ENCODE measurements at places on chromosomes 1 and 21.
A peak's percentile ranks its signal among the peaks of the same experiment; 100 is the strongest.

- no peak for DNase-seq
These were observed 44.1 kb upstream of the TSPAN2 start for GRCh38 chr1:115133440-115133839.

DNA sequence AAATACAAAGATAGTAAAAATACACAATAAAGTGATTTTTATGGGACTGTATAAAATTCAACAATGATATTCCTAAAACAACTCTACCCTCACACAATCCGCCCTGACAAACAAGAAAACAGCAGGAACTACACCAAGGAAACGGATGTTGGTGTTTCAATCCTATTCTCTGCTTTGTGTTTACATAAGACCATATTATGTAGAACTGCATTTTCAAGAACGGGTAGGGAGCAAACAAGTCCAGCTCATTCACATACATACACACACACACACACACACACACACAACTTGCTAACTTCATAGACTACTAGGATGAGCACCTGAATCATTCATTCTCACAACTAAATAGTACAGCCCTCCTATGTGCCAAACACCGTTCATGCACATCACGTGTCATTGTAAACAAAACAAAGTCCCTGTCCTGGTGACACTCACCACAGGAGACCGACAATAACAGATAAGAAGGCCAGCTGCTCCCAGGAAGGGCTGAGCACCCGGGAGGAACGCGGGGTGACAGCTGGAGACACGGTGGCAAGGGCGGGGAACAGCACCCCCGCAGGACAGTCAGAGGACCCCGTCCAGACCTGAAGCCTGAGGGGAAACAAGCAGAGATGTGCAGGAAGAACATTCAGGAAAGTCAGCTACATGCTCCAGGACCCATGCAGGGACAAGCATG is 43.0 kb downstream of the NPHP4 start:
- DNase-seq: no peak

GRCh38 chr1:116128664-116129063 is 17.5 kb downstream of the MAB21L3 start:
- no peak for DNase-seq

DNA sequence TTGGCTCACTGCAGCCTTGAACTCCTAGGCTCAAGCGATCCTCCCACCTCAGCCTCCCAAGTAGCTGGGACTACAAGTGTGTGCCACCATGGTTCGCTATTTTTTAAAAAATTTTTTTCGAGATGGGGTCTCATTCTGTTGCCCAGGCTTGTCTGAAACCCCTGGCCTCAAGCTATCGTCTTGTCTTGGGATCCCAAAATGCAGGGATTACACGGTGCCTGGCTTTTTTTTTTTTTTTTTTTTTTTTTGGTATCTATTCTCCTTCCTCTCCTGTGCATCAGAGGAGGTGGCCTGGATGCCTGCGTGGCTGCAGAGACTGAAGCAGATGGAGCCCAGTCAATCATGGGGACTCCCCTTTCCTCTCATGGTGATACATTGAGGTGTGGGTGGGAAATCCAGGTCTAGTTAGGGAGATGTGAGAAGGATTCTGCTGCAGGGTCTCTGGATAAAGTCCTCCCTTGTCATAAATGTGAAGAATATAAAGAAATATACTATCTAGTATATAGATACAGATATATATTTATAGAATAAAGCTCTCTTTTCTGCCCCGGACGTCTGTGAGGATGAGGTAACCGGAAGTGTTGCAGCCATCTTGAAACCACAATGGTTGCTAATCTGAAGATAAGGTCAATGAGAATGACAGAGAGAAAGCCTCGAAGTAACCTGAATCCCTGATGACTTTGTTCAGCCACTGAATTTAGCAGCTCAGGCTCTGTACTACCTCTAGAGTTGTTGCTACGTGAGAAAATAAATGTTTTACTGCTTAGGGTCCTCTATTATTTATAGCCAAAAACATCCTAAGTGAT is 19.5 kb upstream of the RGSL1 start:
- DNase-seq: no peak

DNA sequence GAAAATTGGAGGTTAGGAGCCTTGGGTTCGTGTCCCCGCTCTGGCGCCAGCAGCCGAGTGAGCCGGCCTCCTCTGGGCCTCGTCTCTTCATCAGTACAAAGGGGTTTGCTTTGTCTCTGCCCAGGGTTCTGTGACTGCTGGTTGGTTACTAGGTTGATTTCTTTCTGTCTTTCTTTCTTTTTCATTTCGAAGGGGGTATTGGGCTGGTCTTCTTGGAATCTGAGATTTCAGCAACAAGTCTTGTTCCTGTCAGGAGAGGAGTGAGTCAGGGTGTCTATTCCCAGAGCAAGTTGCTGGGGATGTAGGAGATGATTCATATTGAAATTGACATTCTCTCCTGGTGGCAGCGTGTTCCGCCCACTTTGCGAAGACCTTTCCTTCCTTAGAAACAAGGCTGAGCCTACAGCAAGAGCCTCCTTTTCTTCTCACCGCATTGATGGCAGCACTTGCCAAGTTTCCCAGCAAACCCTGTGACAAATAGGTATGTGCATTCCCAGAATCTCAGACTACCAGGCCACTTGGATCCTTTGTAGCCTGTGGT is 79.2 kb downstream of the MAN1C1 start:
- peak; percentile 76 for DNase-seq

- DNase-seq: no peak
These were observed 101.3 kb upstream of the ARTN start for GRCh38 chr1:43832255-43832654.

DNA sequence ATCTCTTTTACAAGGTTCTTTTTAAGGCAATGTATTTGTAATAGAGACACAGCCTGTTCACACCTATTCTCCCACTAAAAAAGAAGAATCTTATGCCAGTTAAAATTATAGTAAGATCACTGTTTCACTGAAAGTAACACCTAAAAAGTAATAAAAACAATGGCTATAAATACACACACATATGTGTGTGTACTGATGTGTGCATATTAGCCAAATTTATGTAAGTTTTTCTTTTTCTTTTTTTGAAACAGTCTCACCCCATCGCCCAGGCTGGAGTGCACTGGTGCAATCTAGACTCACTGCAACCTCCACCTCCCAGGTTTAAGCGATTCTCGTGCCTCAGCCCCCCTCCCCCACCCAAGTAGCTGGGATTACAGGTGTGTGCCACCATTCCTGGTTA is 56.8 kb upstream of the SLC30A10 start:
- no peak for DNase-seq

- DNase-seq: no peak
These were observed 43.4 kb downstream of the WASF2 start for GRCh38 chr1:27446496-27447020.

DNA sequence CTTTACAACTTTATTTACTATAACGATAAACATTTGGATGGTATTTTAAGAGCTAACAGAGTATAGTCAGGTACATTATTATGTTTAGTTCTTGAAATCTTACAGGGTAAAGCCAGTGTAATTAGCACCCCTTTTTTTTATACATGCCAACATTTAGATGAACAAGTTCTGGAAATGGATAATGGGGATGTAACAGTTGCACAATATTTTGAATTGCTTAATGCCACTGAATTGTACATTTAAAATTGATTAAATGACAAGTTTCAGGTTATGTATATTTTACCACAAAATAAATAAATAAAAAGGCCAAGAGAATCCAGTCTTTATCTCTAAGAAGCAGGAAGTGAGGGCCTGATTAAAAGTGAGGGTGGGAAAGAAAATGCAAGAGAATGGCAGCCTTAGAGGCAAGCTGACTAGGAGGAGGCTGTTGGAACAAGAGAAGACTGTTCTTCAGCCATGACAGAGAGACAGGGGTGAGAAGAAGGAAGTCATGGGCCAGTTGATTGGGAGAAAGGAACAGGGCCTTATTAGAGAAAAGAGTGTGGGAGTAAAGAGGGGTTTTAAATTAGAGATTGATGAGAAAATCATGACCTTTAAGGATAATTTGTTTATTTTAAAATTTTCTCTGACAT is 49.9 kb upstream of the TNFSF18 start:
- no peak for DNase-seq

DNA sequence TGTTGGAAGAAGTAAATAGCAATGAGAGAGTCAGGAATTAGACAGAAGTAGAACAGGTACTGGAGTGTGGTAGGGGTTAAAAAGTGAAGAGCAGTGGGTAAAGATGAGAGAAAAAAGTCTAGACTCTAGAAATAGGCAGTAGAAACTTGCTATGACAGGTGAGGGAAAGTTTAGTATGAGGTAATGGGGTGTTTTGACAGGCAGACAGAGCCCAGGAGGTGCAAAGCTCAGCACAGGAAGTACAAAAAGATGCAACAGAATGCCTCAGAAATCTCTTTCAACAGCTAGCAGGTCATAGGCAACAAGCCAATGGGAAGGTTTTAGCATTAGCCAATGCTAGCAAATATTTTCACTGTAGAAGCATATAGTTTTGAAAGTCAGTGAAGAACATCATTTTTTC is 319.1 kb upstream of the SGIP1 start:
- DNase-seq: no peak

GRCh38 chr1:53108646-53109580 is 33.5 kb downstream of the SLC1A7 start:
- DNase-seq: no peak

- DNase-seq: no peak
These were observed 34.7 kb upstream of the SNX27 start for GRCh38 chr1:151577173-151577572.

DNA sequence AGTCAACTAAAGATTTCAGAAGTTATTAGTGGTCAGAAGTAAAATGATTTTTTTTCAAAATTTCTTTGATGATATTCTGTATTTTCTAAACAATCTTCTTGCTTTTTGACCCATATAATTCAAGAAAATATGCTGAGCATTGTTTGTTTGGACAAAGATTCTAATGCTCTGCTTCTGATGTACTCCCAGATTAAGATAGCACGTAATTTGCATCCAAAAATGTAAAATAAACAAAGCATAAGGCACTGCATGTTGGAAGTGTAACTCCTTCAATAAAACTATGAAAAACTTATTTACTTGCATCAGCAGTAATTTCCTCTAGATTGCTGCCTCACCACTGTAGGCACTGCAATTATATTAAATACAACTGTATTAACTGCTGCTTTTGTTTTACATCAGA is 1054.1 kb downstream of the TTLL7 start:
- no peak for DNase-seq

- no peak for DNase-seq
These were observed 42.2 kb upstream of the WNT4 start for GRCh38 chr1:22184892-22185612.

DNA sequence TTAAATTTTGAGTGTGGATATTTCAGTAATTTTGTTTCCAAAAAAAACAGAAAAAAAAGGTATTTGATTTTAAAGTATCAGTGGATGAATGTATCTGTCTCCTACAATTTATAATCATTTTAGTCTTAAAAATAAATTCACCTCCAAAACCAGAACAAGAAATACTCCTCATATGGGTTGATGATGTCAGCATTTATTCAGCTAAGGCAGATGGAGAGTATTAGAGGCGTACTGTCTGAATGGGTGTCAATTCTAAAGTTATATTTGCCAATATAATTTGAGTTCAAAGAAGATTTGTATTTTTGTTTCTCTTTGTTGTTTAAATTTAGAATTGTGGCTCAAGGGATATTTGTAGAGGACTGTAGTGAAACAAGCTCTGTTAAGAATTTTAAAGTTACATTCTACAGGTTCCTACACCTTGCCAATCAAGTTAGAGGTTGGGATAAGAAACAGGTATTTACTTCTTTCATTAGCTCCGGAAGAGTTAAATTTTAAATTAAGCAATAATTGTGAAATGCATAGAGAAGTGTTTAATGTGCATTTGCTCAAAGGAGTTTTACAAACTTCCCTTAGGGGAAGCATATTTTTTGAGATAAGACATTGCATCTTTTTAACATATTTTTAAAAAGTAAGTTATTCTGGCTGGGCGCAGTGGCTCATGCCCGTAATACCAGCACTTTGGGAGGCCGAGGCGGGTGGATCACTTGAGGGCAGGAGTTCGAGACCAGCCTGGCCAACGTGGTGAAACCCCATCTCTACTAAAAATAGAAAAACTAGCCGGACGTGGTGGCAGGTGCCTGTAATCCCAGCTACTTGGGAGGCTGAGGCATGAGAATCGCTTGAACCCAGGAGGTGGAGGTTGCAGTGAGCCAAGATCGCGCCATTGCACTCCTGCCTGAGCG is 1.2 kb downstream of the PLA2G4A start:
- no peak for DNase-seq

GRCh38 chr1:113686891-113687618 is 72.2 kb downstream of the PHTF1 start:
- DNase-seq: no peak

DNA sequence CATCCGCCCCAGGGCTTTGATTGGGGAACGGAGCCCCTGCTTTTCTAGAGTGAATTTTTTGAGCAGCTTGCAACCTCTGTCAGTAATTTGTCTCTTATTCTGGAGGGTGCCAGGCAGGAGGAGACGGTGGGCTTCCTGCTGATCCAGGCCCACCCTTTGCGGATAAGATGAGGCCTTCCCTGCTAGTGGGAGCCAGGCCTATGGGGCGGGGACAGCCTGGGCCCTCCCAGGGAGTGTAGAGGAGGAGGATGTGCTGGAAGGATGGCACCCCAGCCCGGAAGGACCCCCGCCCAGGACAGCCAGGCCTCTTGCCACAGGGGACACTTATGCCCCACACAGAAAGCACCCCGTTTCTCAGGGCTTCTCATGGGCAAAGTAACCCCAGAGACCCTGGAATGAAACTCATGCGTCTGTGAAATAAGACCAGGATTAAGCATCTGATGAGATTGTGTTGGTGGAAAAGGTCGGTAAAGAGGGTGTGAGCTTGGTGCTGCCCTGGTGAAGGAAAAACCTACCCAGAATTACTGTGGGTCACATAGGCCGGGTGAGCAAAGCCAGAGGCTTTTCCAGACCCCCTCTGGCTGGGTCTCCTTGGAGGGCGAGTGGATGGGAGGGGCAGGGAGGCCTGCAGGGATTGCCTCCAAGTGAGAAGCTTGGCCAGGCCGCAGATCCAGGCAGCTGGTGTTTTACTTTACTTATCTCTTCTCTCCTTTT is 118.7 kb downstream of the SIK1 start:
- DNase-seq: no peak

DNA sequence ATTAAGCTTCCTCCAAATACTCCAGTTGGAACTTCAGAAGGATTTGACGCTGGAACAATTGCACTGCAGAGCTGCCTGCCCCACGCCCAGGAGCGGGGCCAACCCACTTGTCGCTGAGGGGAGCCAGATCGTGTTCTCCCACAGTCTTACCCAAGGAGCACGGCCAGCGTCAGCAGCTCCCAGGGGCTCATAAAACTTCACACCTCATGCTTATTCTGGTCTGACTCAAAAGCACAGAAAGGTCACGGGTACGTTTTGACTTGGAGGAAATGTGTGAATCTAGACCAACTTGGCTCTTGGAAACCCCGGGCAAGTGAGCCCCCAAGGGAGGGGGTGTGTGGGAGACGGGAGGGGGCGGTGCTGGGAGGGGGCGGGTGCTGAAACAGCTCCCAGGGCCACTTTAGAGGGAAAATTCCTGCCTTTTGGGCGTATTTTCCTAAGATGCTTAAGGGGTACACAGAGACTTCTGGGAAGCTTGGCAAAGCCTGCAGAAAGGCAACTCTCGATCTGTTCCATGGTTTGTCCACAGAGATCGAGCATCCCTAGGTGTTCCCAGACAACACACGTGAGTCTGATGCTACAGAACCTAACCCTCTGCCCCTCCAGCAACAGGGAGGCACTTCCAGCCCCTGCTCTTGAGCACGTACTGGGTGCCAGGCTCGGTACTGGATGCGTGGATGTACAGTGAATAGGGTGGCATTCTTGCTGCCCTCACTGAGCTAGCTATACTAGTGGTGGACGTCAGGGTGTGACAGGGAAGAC is 98.9 kb downstream of the DHRS3 start:
- DNase-seq: no peak

GRCh38 chr1:147720557-147720956 is 39.8 kb downstream of the GJA5 start:
- DNase-seq: no peak

- no peak for DNase-seq
These were observed at the start of gene ANKRD35 for GRCh38 chr1:145885738-145886287. TSS of gene ANKRD35 (minus strand) at chr1:145885866. CDS start at chr1:145885758, 108 bp downstream.
